ENCODE measurements at places on chromosomes 13 and 19.

- no peak for DNase-seq
These were observed 4.4 kb upstream of the TBC1D4 start for GRCh38 chr13:75486146-75487062.

DNA sequence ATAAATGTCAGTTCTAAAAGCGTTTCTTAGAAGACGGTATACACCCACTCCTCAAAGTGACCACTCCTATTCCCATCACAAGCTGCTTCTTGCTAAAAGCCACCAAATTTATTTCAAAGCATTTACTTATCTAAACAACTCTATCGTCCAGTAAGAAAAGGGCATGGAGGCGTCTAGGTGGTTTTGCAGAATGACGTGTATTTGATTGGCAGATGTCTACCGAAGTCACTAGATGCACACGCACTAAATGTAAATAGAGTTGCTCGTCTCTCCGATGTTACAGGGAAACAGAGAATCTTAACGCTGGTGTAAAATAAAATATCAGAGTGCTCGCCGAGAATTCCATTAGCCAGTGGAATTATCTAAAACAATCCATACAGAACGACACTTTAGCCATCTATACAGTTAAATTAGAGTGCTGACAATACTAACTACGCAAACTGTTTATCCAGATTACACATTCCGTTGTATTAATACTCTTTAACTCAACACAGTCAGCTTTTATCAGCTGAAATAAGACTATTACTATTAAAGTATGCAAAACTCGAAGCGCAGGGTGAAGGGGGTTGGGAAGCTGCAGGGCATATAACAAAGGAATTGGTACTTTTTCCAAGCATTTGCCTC, 1.9 kb downstream of the KLF12 start:
- no peak for DNase-seq

DNA sequence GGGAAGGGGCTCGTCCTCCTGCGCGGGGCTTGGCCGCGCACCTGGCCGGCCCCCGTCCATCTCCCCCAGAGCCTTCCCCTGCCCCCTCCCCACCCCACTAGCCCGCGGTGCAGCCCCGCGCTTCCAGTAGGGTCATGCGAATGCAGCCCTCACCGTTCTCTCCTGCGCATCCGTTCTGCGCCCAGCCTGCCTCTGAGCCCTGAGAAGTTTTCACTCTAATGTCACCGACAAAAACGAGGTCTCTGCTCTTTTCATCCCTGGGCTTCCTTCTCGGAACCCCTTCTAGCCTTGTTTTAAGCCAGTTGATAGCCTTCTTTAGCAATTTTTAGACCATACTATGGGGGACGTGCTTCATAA, 97.4 kb downstream of the ATP8A2 start:
- DNase-seq, result no peak

DNA sequence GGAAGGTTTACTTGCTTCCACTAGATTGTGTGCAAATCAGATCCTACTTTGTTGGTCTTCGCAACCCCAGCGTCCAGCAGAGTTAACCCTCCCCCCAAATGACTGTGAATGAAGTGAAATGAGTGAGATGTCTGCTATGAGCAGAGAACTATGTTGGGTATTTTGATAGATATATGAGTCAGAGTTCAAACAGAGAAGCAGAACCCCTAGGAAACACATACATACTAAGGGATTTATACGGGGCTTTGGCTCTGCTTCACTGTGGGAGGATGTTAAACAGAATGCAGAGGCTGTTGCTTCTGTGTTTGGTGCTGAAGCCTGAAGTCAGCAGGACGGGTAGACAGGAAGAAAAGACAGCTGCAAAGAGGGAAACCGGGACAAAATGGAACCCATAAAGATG, 197.0 kb downstream of the MZT1 start:
- DNase-seq, result no peak

DNA sequence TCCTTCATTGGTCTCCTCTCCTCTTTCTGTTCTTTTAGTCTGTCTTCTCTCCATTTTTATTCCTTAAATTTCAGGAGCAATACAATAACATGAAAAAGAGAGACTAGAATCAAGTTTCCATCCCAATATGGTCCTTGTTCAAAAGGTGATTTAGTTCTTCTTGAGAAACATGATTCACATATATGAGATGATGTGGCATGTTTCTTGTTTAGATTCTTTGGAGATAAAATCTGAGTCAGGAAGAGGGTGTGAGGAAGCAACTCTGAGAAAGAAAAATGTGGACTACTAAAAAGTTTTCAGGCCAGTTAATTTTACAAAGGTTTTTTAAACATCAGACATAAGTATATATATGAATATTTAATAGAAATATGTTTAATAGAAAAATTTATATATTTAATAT, 231.4 kb downstream of the OXGR1 start:
- no peak for DNase-seq

- no peak for DNase-seq
These were observed 158.4 kb upstream of the FNDC3A start for GRCh38 chr13:48817166-48817802.

DNA sequence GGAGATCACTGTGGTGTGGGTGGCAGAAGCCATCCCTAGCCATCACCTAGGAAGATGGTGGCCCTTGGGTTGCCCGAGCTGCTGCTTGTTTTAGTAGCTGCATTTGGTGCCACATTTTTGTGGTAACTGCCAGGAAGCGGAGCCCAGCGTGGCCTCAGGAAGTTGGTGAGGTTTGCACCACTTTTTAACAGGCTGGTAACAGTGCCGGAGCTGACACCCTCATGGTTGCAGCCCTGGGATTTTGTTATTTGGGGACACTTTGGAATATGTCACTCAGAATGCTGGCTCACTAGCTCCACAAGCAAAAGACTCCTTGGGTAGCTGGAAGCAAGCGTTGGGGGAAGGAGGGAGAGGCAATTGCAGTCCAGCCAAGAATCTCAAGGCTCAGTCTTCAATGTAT, 22.1 kb downstream of the ACTN4 start:
- DNase-seq, result peak; percentile 29

GRCh38 chr19:32345261-32346207, at the start of gene ZNF507:
Gene ZNF507 (plus strand): TSS chr19:32345610. CDS start chr19:32352831, 7,221 bp downstream.
- peak; percentile 74 for DNase-seq

- DNase-seq, result no peak
These were observed 2504.6 kb downstream of the PCDH9 start for GRCh38 chr13:64725492-64725891.

Data from activated CD4-positive, alpha-beta T cell treated with anti-CD3 and anti-CD28 coated beads, Interleukin-2, amount 50 U/mL, for 1 hour (primary cell).